ENCODE measurements at places on chromosomes 3 and 15. TPM values are rescaled to one million over a fixed set of nuclear protein-coding genes. Genes with fewer than 3 reads are reported as not detected.

LRRN1 gene
- total RNA-seq = not detected

CHRFAM7A gene
- total RNA-seq = not detected

ANKRD63 gene
- total RNA-seq = not detected

HCLS1 gene
- total RNA-seq = 3.1 TPM

GOLGA8O gene
- total RNA-seq = 0.44 TPM

GLDN gene
- 0.29 TPM for total RNA-seq

DUOXA2 gene
- not detected for total RNA-seq

PTPRG gene
- 45.1 TPM for total RNA-seq

GTPBP8 gene
- 28.1 TPM for total RNA-seq

PRTG gene
- total RNA-seq = 1.1 TPM

GCHFR gene
- total RNA-seq = 1.0 TPM

TOP2B gene
- total RNA-seq = 63.9 TPM

DOCK3 gene
- 0.22 TPM for total RNA-seq

LRTM1 gene
- total RNA-seq = not detected

CGGBP1 gene
- 58.2 TPM for total RNA-seq

PIGBOS1 gene
- 9.3 TPM for total RNA-seq

DUOX1 gene
- total RNA-seq = under 0.01 TPM

MCF2L2 gene
- total RNA-seq = 0.29 TPM

TMEM42 gene
- 10.5 TPM for total RNA-seq

SAMD7 gene
- total RNA-seq = not detected

CCRL2 gene
- not detected for total RNA-seq

TLR9 gene
- not detected for total RNA-seq

GREM1 gene
- 264 TPM for total RNA-seq

SYNM gene
- total RNA-seq = 10.6 TPM

TMCO5A gene
- total RNA-seq = not detected

LYSMD2 gene
- 2.2 TPM for total RNA-seq

TMEM207 gene
- not detected for total RNA-seq

ACKR4 gene
- 3.4 TPM for total RNA-seq
